ENCODE measurements at places on chromosomes 5 and 9.

GRCh38 chr9:134487066-134487710, 154.4 kb upstream of the COL5A1 start:
- no peak for DNase-seq

DNA sequence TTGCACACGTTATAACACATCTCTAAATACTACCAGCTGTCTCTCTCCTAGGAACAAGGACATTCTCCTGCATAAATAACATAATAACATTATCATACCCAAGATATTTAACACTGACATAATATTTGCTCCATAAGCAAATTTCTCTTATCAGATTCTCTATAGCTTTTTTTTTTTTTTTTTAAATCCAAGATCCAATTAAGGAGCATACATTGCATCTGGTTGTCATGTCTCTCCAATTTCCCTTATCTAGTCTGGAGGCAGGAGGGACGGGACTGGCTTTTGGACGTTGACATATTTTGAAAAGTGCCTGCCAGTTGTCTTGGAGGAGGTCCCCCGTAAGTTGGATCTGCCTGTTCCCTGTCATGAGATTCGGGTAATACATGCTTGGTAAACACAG, 76.6 kb downstream of the RAPGEF1 start:
- no peak for DNase-seq

GRCh38 chr9:101510459-101510858, 23.2 kb upstream of the RNF20 start:
- no peak for DNase-seq

- DNase-seq = no peak
Measured at GRCh38 chr5:54205453-54205852, 104.9 kb downstream of the ARL15 start.

- no peak for DNase-seq
Measured at GRCh38 chr5:128844354-128844923, 120.8 kb upstream of the SLC27A6 start.
